ENCODE measurements at places on chromosomes 4 and X.

DNA sequence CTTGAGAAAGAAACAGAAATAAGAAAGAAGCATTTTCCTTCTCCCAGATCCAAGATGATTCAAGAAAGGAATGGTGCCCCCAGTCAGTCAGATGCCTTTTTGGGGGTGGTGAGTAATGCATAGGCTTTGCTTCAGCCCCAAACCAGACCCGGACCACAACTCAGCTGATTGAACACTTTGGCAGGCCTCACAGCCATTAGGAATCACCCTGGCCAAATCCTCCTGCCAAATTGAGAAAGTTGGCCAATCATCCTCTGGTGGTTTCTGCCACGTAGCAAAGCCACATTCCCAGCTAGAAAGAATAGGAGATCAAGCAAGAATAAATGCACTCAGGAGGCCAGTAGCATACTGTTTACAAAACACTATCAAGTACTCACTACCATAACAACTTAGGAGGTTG is 33.7 kb downstream of the FRMD7 start:
- DNase-seq: no peak

DNA sequence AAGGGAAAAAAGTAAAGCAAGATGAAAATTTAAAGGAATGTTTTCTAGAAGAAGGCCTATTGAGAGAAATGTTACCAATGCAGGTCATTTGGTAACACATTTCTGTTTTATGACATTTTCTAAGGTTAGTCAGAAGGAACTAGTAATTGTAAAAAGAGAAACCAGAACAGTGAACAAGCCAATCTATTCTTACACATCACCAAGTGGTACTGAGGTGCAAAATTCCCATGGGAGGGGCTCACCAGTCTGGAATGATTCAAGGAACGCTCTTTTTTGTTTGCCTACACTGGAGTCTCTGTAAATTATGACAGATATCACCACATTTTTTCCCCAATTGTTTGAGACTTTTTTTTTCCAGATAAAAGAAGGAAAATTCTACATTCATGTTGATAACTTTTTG is 404.7 kb upstream of the CNKSR2 start:
- no peak for DNase-seq

DNA sequence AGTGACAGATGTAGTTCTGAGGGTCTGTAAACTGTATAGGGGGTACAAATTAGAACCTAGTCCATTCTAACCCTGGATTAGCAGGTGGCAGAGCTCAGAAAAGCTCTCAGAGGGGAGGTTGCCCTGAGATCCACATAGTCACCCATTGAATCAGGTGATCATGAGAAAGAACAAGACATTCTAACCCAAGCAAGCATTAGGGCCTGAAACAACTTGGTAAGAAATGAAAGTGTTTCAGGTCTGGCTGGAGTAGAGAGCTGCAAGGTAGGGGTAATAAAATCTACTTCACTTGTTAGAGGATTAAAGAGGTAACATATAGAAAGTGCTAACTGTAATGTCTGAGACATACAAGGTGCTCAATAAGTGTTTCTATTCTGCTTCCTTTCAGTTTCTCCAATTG is 8.8 kb upstream of the BMP2K start:
- no peak for DNase-seq

DNA sequence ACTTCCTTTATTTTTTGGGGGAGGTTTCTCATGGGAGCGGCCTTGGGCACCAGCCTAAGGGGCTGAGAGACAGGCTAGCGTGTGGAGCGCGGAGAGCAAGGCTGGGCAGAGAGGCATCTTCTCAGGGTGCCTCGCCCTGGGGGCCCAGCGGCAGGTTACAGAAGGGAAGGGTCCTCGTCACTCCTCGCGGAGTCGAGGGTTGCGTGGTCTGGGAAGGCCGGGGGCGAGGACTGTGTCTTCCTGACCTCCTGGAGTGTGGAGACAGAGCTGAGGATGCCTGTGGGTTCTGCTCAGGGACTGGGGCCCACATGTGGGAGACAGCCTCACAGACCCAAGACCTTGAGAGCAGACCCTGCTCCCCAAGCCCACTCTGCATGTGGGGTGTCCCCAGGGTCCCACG is 79.6 kb upstream of the LRPAP1 start:
- DNase-seq: no peak

- no peak for DNase-seq
These were observed 353 bp upstream of the SMIM10 start for GRCh38 chrX:134990475-134990800.
